Sigmoid colon (tissue), 7 donors: ENCODE measurements at places on chromosomes 12 and 14.

DNA sequence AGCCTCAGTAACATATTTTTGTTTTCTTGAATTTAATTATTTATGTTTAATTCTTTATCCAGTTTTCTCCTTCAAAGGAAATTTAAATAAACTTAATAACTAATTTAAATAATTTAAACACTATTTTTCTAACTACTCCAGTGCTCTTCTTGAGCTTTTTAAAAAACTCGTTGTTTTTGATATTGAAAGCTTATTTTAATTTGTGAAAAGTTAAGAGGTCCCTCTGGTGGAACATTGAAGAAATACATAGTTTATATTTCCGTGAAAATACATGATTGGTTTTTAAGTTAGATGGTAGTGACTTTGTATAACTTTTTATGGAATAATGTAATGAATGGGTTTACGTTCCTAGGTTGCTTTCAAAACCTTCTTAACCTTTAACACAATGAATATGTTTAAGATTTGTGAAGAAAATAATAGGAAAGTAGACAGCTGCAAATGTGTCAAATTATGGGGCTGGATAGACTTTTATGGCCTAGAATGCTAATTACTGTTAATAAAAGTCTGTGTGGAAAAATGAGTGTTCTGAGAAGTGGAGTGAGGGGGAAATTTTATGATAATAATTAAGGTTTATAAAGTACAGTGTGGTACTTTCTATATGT lies 45.9 kb upstream of the MSRB3 start:
- no peak for DNase-seq

- no peak for DNase-seq
These were observed 188.3 kb downstream of the CALM1 start for GRCh38 chr14:90585106-90585505.

DNA sequence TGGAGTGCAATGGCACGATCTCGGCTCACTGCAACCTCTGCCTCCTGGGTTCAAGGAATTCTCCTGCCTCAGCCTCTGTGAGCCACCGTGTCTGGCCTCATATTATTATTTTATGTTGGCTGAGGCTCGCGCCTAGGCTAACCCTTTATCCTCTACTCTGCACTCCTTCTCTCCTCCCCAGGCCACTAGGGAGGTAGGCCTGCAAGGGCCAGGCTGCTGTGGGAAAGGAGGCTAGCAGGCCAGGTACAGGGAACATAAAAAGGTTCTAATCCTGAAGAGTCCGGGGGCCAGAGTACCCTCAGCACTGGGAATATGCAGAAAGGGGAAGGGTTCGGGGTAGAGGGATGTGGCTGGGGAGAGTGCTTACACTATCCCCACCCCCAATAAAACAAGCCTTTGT lies 14.9 kb downstream of the PKP2 start:
- no peak for DNase-seq

DNA sequence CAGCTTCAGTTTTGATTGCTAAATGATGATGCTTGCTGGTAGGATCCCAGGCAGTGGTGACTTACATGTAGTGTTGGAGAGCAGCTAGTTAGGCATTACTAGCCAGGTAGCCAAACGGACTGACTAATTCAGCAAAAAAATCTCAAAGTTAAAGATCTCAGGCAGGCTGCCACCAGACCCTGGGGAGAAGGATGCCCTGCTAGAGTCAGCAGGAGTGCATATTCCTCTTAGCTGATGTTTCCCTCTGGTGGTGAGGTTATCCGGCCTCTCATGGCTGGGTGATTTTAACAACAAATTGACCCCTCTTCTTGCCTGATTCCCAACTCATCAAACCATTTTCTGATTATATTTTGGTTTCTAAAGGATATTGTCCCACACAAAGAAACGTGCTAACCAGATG lies 2.8 kb downstream of the EFS start:
- DNase-seq: no peak

GRCh38 chr14:93132472-93133065 lies 16.8 kb upstream of the ITPK1 start:
- no peak for DNase-seq

DNA sequence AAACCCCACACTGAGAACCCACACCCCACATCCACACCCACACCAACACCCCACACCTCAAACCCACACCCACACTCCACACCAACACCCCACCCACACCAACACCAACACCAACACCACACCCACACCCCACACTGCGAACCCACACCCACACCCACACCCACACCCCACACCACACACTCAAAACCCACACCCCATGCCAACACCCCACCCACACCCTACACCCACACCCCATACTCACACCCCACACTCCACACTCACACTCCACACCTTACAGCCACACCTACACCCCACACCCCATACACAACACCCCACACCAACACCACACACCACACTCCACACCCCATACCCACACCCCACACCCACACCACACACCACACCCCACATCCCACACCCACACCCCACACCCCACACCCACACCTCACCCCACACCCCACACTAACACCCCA lies 38.0 kb downstream of the TMEM120B start:
- no peak for DNase-seq

DNA sequence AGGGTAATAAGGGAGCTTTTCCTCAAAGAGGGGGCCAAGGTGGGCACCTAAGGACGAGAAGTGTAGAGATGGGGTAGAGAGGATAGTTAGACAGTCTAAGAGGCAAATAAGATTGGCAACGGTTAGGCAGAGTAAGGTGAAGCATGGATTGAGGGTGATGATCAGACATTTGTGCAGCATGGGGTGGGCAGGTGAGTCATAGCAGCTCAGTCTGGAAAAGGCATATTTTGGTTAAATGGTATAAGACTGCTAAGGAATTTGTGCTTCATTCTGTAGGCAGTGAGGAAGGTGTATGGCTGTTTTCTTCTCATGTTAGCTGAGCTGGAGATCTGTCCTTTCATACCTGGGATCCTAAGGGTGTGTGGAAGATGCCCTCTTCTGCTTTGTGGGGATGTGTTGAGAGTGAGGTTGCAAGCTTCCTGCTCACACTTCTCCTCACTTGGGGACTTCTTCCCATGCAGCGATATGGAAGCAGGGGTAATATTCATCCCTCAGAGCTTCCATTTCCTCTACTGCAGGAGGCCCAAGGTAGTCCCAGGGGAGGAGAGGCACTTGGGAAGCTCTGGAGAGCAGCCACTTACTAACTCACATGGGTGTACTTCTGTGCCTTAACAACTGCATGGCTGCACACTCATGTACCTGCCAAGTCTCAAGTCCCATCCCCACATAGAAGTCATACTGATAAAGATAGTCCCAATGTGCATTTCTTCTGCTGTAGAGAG lies 28.9 kb downstream of the GSG1 start:
- no peak for DNase-seq

GRCh38 chr14:101504096-101504948 lies 57.0 kb upstream of the DIO3 start:
- peak; percentile 43 for DNase-seq

- DNase-seq: no peak
These were observed 46.2 kb downstream of the GRIN2B start for GRCh38 chr12:13935169-13935568.

GRCh38 chr14:61119006-61119405 lies 138.0 kb downstream of the SLC38A6 start:
- DNase-seq: no peak

DNA sequence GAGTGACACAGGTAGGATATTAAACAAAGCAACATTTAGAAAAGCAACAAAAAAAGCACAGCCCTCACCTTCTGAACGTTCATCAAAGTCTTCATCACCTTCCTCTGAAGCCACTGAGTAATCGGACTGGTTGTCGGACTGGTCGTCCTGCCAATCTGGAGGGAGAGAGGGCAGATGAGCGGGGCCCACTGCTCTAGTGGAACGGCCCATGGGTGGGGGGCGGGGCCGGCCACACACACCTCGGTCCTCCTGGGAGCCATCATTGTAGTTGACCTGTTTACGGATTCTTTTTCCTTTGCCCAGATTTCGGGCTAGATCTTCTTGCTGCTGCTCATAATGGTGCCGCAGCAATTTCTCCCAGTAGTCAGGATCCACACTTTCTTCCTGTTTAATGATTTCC lies 14.9 kb upstream of the NOP2 start:
- no peak for DNase-seq

- DNase-seq: no peak
These were observed 34.9 kb downstream of the AEBP2 start for GRCh38 chr12:19474147-19474546.

DNA sequence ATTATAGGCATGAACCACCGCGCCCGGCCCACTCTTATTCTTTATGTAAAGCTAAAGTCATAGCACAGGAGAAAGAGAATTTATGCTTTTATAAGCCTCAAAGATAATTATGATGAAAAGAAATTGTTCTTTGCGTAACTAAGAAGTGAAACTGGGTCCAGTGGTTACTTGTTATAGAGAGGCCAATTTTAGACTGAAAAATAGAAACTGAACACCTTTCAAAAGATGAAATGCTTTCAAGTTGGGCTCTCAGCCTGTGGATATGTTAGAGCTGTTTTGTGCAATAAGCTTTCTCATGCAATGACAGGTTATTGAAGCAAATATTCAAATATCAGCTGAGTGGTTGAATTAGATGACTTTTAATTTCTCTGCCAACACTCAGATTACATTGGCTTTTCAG lies 7.9 kb downstream of the TMEM253 start:
- DNase-seq: no peak

- DNase-seq: no peak
These were observed 1.2 kb upstream of the ALDH1L2 start for GRCh38 chr12:105085501-105085900.

GRCh38 chr14:53663709-53664108 lies 292.9 kb downstream of the BMP4 start:
- DNase-seq: peak; percentile 66

DNA sequence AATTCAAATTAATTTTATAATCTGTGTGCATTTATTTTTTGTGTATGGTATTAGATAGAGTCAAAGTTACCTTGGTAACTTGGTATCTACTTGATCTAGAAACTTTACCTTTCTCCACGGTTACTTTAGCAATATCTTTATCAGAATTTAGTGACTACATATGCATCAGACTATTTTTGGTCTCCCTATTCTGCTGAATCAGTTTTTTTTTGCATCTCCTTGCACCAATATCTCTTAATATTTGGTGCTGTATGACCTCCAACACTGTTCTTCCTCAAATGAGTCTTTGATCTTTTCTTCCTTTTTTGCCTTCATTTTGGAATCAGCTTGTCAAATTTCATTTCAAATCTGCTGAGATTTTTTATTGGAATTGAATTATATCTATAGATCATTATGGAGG lies 828.2 kb upstream of the FOXG1 start:
- no peak for DNase-seq

DNA sequence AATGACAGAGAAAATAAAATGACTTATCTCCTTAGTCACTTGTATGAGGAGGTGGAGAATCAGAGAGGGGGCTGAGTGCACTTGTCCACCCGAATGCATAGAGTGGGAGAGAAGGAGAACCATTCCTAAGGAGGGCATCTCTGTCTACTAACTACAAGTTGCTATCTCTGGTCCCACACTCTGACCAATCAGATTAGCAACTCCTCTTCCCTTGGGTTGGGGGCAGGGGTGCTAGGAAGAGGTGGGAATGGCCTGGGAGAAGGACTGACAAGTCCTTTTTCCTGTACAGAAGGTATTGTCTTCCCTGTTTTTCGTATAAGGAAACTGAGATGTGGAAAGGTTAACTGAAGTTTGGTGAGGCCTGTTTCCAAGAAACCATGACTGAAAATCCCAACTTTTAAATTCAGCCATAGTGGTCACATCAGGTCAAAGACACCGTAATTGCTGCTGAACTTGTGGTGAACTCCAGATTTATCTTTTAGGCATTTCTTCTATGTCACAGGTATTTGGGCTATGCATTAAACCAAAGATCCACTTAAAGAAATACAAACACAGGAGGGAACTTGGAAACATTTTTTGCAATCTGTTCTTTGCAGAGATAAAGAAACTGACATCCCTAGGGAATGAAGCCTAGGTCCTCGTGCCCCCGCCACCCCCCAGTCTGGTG lies 207.8 kb downstream of the CRADD start:
- no peak for DNase-seq

DNA sequence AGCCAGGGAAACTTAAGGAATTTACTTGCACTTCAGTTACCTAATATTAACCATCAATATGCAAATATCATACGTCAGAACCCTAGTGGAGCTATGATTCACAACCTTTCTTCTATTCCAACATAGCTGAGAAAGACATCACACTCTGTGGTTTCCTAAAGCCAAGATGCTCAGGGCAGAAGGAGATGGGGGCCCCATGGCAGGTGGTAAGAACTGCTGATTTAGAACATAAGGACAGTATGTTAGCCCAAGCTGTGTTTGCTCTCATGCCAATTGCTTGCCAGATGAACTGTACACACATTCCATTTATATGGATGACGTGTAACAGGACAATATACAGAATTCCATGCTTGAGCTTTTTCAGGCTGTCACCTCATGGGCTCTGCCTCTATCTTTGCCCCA lies 34.6 kb downstream of the HECTD4 start:
- no peak for DNase-seq

GRCh38 chr12:117684471-117684870 lies 284.3 kb downstream of the KSR2 start:
- DNase-seq: no peak

- peak; percentile 85 for DNase-seq
These were observed 415.4 kb downstream of the ZFP36L1 start for GRCh38 chr14:68377459-68377858.

- DNase-seq: no peak
These were observed 58.8 kb downstream of the AEBP2 start for GRCh38 chr12:19498099-19498498.

GRCh38 chr14:91831337-91831736 lies 36.0 kb downstream of the TC2N start:
- DNase-seq: no peak

- DNase-seq: no peak
These were observed 64.8 kb upstream of the BEGAIN start for GRCh38 chr14:100651999-100652508.

DNA sequence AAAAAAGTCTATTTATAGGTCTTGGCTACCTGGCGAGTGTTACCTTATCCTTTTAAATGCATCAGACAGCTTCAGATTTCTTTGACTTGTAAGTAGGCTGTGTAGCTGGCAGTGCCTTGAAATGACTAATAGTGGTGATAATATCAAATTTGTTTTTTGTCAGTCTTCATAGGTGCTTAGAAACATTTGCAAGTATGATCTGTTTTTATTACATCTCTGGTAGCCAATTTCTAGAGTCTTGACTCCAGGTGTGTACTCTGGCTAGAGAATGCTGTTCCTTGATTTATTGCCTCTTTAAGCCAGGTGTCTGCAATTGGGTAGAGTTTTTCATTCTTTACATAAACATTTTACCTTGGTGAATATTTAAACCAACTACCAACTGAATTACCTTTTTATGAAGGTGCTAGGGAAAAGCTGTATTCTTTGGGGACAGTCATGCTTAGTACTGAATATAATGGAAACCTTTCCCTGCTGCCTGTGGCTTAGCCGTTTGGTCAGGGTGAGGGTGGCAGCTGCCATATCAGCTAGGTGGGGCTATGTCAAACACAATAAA lies 32.6 kb downstream of the MLXIP start:
- no peak for DNase-seq

GRCh38 chr12:2338991-2339431 lies 286.2 kb downstream of the CACNA1C start:
- DNase-seq: no peak

DNA sequence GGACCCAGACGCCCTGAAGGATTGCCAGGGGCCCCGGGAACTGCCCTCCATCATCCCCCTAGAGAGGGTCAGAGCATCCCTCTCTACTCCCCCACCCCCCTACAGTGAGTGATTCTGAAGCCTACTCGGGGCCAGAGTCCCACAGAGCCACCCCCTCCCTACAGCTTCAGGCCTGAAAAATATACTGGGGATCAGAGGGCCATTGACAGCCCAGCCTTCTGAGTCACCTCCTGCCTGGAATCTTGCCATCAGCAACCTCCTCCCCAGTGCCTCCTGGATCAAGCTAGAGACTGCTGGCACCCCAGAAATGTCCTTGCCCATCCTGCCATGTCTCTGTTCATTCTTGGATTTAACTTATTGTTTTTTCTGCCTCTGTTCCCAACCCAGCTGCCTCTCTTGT lies 21.7 kb upstream of the MIA2 start:
- DNase-seq: no peak
